NCI-H187 (cell line): ENCODE measurements at places on chromosomes 4 and X.

DNA sequence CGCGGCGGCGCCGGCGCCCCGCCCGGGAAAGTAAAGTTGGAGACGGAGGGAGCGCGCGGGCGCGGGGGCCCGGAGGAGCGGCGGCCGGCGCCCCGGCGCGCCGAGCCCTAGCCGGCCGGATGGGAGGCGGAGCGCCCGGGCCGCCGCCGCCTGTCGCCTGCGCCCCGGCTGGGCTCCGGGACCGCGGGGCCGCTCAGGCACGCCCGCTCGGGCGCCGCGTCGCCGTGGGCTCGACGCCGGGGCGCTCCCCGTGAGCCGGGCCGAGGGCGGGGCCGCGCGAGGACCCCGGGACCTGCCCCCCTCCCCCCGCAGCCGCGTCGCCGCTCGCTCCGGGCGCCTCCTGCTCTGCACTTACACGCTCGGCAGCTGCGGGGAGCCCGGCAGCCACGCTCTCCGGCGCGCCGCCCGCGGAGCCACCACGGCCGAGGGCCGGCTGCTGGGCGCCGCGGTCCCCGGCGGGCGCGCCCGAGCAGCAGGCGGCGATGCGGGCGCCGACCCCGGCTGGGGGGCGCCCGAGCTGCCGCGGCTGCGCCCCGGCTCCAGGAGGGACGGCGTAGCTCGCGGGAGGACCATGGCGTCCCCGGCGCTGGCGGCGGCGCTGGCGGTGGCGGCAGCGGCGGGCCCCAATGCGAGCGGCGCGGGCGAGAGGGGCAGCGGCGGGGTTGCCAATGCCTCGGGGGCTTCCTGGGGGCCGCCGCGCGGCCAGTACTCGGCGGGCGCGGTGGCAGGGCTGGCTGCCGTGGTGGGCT is at the start of gene ADRA2C:
ADRA2C (plus strand) TSS at position 350 of the 749 bp plus-strand sequence; CDS start at position 572, 222 bp downstream.
- no peak for DNase-seq

DNA sequence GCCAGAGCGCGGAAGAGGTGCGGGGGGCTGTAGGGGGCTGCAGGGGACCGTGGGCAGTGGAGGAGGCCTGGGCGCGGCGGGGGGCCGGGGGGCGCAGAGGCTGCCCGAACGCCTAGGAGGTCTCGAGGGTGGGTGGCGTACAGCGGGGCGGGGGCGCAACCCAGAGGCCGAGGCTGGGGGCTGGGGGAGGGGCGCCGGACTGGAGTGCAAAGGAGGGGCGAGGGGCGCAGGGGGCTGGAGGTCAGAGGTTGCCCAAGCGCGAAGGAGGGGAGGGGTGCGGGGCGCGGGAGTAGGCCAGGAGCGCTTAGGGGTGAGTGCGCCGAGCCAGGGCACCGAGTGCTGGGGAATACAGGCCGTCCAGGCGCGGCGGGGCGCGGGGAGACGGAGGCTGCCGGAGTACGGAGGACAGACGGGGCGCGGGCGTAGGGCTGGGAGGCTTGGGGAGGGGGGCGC is 255 bp downstream of the GYG2 start:
- DNase-seq: no peak

GRCh38 chrX:87744391-87744790 is 226.8 kb downstream of the KLHL4 start:
- DNase-seq: no peak

DNA sequence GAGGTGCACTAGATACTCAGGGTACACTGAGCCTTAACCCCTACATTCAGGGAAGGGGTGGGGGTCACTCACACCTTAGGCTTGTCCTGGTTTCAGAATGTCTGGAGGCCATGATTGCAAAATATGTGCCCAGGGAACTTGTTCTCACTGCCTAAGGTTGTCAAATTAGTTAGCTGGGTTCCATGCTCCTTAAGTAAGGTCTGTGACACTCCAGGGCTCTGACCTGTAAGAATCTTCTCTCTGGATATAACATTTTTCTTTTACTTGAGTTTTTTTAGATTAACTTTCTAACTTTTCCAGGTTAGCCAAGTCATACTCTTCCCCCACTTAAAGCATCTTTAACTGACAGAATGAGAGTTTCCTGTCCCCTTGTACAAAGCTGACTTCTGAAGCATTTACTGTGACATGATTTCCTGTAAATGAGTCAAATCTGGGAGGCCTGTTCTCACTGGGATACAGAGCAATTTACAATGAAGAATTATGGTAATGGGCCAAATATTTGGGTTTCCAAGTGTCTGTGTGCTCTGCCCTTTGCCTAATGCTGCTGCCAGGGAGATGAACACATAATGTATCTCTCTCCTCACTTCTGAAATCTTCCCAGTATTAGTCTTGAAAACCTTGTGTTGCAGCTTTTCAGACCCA is 101.7 kb downstream of the GATB start:
- no peak for DNase-seq

DNA sequence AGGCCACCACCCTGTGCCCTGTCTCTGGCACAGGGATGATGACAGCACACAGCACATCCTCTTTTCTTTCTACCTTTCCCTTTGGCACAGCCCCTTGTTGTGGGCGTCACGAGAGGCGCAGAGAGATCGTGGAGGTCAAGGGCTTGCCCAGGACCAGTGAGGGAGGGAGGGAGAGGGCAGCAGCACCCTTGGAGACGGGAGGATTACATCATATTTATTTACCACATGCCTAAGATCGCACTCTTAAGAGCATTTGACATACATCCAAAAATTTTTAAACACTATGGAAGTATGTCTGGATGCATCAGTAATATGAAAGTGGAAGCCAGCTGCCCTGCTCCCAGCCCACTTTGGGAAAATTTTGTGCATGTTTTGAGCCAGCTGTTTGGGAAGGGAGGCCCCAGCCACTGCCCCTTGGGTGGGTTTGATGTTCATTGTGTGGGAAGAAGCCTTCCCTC is 12.7 kb downstream of the WFS1 start:
- DNase-seq: no peak

- DNase-seq: no peak
Observed at GRCh38 chrX:54178100-54178940, 4.7 kb downstream of the FAM120C start.

DNA sequence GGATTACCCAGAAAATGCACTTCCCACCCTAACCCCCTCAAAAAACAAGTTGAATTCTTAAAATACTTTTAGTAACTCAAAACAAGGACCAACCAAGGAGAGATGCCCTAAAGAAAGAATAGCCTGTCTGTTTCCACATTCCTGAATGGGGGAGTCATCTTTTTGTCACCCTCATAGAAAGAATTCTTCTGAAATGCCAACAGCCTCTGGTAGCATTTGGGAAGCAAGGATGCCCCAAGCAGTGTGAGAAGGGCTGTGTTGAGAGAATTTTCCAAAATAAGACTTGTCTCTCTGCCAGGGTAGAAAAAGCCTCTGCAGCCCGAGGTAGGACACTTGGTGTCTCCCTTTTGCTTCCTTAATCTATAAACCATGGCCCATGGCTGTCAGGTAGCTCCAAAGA is 173.1 kb upstream of the VCX3A start:
- no peak for DNase-seq

DNA sequence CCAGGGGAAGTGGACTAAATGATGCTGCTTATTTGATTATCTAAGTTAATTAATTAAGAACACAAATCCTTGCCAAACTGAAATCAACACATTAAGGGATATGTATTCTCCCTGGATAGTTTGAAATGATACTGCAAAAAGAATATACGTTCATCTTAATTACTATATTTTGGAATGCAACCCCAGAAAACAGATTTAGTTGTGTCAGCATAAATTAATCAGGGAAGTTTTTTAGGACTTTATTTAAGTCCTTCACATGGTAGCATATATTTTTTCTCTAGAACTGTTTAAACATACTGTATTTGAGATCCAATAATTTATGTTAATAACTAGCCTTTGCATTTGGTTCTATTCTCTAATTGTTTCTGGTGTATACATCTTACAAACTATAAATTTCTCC is 52.5 kb downstream of the NRK start:
- DNase-seq: no peak

DNA sequence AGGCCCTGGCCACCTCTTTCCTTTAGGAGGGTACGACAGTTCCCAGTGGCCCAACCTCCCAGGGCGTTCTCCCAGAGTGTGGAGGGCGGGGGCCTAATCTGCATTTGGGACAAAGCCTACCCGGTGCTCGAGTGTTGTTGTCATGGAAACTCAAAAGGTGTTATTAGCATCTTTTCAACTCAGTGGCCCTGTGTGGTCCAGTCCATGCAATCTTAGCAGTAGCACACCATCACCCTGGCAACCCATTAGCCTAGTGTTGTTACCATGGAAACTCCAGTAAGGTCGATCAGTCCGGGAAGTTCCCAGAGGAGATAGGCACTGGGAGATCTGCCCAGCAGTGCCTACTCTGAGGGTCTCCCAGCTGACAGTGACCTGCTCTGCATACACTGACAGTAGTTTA is 20.2 kb downstream of the APLN start:
- no peak for DNase-seq

DNA sequence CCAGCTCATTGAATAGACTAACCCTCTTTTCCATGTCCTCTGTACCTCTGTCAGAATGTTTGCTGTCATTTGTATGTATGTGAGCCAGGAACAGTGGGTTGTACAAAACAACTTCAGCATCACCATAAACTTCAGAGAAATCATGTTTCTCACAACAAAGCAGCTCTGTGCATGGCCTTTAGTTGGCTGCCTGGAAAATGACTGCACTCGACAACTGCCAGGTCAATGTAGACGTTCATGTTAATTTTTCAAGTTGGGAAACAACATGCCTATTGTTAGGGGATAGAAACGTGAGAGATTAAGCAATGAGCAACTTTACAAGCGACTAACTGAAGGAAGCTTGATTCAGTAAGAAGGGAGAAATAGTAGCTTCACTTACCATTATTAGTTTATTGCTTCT is 17.9 kb upstream of the CXCL11 start:
- no peak for DNase-seq

GRCh38 chr4:161714022-161714751 is 449.6 kb downstream of the FSTL5 start:
- DNase-seq: no peak

DNA sequence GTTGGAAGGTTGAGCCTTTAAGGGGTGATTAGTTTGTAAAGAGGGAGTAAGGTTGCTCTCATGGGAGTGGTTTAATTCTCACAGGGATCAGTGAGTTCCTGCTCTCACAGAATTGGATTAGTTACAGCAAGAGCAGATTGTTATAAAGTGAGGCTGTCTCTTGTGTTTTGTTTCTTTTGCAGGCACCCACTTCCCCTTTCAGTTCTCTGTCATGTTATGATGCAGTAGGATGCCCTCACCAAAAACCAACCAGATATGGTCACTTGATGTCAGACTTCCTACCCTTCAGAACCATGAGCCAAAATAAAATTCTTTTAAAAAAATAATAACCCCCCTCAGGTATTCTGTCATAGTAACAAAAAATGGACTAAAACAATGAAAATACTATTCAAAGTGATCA is 19.9 kb upstream of the IGSF1 start:
- DNase-seq: no peak

DNA sequence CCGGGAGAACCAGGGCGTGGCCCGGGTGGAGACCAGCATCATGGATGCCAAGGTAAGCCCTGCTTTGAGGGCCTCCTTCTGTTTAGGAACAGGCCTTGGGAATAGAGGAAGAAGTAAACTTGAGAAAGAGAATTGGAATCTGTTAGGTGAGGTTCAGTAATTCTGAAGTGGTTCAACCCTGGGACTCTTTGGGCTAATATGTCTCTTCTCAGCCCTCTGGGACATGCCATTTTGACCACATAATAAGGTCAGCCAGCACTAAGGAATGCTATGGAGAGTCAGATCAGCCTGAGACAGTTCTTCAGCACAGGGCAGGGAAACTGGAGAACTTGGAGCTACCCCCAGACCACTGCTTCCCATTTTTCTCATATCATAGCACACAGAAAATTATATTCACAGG is 63.3 kb upstream of the PRPS1 start:
- DNase-seq: no peak

DNA sequence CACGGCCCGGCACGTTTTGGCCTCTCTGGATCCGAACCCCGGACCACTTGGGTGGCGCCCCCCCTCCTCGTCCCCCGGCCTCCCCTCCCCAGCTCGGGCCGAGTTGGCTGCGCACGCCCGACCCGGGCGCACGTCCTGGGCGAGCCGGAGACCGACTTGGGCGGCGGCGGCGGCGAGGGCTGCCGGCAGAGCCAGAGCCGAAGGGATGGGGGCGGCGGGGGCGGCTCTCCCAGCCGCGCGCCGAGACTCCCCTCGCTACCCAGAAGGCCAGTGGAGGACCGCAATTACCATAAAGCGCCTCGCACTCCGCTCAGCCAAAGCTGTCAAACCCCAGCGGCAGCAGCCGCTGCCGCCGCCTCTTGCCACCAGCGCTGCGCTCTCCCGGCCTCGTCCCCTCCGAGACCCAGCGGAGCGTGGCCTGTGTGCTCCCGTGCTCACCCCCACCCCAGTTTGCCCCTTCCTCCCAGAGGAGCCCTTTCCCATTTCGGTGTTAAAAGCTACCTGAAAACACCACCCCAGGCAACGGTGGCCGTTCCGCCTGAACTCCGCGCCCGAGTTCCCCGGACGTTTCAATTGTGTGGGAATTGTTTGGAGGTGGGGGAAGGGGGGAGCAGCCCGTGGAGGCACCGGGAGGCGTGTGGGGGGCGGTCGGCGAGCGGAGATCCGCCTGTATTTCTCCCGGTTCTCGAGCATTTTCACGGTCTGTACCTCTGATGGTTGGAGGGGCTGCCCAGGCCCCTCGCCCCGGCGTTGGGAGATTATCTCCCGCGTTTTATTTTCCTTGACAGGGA is 701 bp upstream of the BCOR start:
- DNase-seq: peak; percentile 3

DNA sequence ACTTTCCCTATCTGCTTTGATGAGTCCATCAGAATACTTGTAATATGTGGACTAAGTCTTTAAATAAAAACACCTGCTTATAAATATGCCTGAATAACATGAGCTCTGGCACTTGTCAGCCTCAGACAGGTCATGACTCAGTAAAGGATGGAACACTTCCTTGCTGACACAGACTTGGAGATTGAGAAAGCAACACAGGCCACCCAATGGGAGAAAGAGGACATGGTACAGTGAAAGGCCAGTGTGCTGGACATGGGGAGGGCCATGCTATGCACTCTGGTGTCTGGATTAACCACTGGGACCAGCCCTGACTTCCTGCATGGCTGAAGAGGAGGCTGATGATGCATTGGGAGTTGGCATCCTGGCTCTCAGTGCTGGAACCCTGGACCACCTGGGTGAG is 149.5 kb downstream of the DHRSX start:
- no peak for DNase-seq

GRCh38 chr4:48831532-48832030 is 693 bp downstream of the OCIAD1 start:
- DNase-seq: no peak

- no peak for DNase-seq
Observed at GRCh38 chrX:8688776-8689175, 43.2 kb downstream of the ANOS1 start.

GRCh38 chrX:72348247-72348979 is 42.7 kb upstream of the CITED1 start:
- no peak for DNase-seq
